ENCODE measurements at places on chromosomes 13 and 19. TPM values are rescaled to one million over a fixed set of nuclear protein-coding genes. Genes with fewer than 3 reads are reported as not detected.

Gene CGB5
- not detected for polyA plus RNA-seq

Gene NCCRP1
- polyA plus RNA-seq: 0.11 TPM

Gene MEIOSIN
- not detected for polyA plus RNA-seq

GRCh38 chr19:10279737-10280442 is 6.9 kb upstream of the ICAM4 start:
- DNase-seq: no peak

GRCh38 chr19:57558525-57558924 is 1.1 kb downstream of the ZNF550 start:
- no peak for DNase-seq

- peak; percentile 57 for DNase-seq
These were observed at the start of gene C19orf12 for GRCh38 chr19:29714953-29715700. Gene C19orf12 (minus strand): TSS chr19:29715261. CDS start chr19:29708413, 6,848 bp downstream.

DNA sequence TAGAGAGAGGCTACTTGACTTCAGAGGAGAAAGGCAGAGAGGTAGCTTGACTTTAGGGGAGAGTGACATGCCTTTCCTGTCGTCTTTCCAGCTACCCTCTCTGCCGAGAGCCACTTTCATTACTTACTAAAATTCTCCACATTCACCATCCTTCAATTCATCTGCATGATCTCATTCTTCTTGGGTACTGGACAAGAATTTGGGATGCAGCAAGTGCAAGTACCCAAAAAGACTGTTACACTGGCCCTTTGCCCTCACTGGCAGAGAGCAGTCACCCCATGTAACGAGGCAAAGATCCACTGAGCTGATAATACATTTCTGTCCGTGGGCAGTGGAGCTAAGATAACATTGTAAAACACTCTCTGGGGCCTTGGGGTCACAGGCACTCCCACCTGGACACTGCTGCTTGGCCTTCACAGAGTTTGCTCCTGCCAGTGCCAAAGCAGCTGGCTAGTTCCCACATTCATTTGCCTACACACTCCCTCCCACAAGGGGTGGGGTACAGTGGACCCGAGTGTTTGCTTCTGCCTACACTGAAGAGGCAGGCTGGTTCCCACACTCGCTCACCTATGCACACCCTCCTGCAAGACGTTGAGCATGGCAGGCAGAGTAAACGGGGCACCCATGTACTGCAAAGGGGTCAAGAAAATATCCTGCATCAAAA is 1276.9 kb upstream of the PCDH9 start:
- no peak for DNase-seq

DNA sequence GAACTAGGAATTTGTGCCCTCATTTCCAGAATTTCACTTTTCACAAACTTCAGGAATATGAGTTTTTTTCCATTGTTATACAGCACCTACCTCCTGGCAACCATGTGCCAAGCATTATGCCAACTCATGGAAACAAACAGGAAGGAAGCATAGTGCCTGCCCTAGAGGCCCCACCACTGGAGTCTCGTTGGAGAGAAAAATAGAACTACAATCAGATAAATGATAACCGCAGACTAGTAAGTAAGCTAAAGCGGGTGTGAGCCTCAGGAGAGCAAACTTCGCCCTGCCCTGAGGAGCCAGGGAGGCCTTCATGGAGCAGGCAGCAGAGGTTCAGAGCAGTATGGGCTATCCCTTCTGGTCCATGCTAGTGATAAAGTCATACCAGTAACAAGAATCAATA is 75.9 kb downstream of the FRY start:
- no peak for DNase-seq

- DNase-seq: no peak
These were observed 20.3 kb upstream of the EPHX3 start for GRCh38 chr19:15252398-15253018.

DNA sequence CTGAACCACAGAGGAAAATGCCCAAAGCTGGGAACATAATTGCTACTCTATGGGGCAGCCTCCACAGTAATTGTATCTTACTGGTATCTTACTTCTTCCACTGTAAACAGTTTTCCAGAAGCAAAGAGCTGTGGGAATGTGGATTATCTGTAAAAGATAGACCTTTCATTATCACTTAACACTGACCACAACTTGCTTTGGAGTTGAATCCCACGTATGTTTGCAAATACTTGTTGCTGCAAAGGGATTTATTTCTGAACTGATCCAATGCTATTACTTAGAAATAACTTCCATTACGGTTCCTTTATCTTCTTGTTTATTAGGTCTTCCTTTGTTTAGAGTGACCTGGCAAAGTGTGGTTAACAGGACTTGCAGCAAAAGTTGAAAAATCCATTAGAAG is 218.1 kb downstream of the KCTD12 start:
- DNase-seq: no peak

DNA sequence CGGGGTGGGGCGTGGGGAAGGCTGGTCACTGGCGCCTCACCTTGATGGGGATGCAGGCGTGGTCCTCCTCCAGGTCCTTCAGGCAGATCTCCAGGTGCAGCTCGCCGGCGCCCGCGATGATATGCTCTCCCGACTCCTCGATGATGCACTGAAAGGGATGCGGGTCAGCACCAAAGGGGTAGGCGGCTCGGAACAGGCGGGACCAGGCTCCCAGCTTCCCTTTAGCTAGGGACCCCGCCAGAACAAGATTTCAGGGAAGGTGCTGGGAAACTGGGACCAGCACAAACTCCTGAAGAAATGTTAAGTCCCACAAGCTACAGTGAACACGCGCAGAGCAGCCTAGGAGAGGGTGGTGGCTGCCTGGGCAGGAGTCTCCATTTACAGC is 6.0 kb downstream of the EEF2 start:
- DNase-seq: no peak

Gene ASF1B
- 19.6 TPM for polyA plus RNA-seq

Gene SIGLEC11
- polyA plus RNA-seq: 0.23 TPM

Gene MTRF1
- polyA plus RNA-seq: 22.4 TPM

DNA sequence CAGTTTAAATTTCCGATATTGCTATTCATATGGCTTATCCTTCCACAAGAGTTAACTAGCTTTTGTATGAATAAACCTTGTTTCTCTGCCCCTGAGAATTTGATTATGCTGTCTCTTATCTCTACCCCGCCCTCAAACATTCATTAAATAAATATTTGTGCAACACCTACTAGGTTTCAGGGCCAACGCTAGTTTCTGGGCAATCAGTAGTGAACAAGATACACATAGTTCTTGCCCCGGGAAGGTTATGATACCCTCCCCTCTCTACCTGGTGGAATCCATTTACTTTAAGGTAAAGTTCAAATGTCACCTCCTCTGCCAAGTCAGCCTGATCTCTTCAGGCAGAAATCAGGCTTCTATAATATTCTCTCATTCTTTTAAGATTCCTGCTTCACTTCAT is 16.6 kb upstream of the USP12 start:
- no peak for DNase-seq

Gene AP3D1
- polyA plus RNA-seq: 88.1 TPM

DNA sequence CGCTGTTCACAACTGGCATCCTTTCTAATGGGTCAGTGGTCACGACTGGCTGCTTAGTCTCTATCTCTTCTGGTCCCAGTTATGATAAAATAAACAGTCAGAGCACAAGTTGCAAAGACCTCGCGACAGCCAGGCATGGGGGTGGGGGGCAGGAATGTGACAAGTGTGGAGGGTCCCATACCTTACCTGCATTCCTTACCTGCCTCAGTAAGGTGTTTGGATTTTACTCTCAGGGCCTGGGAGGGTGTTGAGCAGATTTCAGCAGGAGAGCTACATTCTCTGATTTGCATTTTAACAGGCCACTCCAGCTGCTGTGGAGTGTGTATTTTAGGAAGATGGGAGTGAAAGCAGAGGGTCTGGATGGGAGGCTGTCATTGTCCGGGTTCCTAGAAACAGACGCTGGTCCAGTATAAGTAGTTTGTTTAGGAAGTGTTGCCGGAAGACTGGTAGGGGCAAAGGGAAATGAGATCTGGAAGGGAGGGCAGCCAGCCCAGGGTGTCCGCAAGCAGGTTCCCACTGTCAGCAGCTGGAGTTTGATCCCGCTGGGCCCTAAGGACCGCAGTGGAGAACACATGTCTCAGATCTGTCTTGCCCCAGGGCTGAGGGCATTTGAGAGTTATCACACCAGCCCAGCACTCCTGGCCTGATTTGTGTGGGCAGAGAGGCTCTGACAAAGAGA is 920.0 kb downstream of the UQCRFS1 start:
- no peak for DNase-seq

DNA sequence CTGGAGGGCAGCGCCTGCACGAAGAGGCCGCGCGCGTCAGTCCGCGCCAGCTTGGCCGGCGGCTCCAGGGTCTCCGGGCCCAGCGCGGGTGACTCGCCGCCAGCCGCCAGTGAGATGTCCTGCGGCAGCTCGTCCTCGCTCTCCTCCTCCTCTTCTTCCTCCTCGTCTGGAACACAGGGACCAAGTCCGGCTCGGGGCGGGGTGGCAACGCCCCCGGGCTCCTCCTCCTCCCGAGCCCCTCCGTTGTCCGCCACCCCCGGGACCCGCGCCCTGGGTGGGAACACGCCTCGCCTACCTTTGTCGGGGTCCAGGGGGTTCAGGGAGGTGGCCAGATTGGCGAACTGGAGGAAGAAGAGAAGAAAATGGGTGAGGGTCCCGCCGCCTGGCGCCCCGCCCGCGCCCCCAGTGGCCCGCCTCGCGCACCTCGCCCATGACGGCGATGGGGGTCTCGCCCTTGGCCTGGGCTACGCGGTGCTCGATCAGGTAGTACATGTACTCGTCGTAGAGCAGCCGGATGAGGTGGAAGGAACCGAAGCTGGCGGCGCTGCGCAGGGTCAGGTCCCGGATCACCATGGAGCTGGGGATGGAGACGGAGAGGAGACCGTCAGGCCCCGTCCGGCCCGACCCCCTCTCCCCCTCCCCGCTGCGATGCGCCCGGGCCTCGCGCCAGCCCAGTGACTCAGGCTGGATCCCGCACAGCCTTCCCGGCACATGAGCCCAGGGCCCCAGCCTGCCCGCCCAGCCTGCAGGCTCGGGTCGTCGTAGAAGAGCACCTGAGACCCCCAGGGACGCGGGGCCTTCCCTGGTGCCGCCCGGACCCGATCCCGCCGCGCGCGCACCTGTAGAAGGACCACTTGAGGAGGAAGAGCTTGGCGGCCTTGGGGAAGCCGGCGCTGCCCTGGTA is 10.6 kb downstream of the DCAF15 start:
- DNase-seq: no peak
